Myocyte (in vitro differentiated cells): ENCODE measurements at places on chromosomes 2 and 18. TPM values are rescaled to one million over a fixed set of nuclear protein-coding genes. Genes with fewer than 3 reads are reported as not detected.
A peak's percentile ranks its signal among the peaks of the same experiment; 100 is the strongest.

GRCh38 chr18:45856531-45856930 is 31.1 kb downstream of the SIGLEC15 start:
- DNase-seq: no peak

DNA sequence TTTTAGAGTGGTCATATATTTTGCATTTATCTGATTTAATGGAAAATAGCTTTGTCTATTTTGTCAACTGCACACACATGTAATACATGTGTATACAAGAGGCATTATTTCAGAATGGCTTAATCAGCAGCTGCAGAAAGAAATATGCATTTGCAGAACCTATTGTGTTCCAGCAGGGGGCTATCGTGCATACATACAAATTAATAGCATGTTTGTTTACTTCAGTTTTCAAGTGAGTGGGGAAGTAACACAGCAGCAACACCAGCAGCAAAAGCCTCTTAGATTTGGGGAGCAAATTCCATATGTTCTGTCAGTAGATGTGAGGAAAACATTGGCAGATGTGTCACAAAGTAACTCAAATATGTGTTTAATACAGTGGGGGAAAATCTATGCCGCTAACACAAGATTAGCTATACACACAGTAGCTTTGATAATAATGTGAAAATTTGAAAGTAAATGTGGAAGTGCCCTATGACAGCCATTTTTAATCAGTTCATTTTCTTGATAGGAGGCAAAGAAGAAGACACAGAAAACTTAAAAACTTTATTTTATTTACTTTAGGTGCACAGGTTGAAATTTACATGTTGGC is 218.1 kb downstream of the WDR7 start:
- peak; percentile 56 for DNase-seq

- no peak for DNase-seq
Measured at GRCh38 chr2:39772812-39773152, 6.3 kb downstream of the THUMPD2 start.

DNA sequence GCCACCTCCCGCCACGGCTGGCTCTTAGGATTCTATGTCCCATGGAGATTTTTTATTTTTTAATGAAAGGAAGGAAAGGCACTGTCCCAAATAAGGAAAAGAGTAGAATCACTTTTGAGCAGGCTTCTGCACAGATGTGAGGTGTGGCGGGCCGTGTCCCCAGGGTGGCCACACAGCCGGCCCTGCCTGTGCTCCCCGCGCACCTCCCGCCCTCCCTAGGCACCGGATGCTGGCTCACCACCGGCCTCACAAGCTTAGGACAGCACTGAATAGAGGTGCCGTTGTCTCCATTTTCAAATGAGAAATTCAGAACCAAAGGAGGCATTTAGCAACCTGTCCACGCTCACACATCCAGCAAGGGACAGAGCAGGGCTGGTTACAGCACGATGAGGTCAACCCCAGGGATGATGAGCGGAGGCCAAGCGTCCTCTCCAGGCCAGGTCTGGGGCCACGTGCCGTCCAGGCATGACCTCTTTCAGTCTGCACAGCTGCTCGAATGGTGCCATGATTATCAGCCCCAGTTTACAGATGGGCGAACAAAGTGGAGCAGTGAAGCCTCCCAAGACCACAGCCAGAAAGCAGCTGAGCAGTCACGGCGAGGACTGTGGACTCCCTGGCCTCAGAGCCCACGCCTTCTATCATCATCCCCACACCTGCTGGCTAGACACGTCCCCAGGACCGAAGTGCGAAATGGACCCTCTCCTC is 20.7 kb upstream of the TEX51 start:
- no peak for DNase-seq

DNA sequence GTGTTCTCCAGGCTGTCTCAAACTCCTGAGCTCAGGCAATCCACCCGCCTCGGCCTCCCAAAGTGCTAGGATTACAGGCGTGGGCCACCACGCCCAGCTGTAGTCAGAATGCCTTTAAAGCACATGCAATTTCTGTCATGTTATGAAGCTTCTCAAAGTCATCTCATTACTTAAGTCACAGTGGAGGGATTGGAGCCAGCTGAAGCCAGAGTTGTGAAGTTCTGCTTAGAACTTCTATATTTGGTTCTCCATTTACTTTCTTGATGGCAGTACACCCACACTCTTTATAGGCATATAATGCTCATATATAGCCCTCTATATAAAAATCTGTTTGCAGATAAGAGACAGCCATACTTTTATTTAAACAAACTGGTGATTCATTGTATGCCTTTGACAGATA is 68.8 kb upstream of the CWC22 start:
- no peak for DNase-seq

GRCh38 chr2:150459281-150459680 is 28.2 kb downstream of the RND3 start:
- DNase-seq: no peak

DNA sequence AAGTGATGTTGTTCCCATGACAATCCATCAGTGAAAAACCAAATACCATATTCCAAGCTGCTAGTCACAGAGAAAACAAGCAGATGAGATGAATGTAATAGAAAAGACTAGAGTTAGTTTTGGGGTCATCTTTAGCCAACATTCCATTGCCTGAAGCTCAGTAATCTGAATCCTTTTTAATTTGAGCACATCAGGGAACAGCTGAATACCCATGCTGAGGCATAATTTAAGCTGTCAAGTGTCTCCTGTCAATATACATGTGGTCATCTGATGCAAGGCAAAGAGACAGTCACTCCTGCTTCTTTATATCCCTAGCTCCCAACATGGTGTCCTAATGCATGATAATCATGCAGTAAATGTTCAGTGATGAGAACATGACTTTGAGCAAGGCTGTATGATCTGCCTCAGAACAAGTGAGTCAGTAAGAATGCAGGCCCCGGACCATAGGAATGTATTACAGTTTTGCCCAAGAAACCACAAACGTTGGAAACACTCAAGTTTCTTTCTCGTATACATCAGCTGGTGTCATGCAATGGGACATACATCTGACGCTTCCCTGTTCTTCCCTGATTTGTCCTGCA is 48.0 kb downstream of the CDK15 start:
- peak; percentile 79 for DNase-seq

- peak; percentile 62 for DNase-seq
Measured at GRCh38 chr2:207163053-207163755, 2.5 kb downstream of the KLF7 start.

- peak; percentile 69 for DNase-seq
Measured at GRCh38 chr2:98334439-98335078, 11.7 kb upstream of the CNGA3 start.

GRCh38 chr18:65753520-65753919 is 2.7 kb downstream of the CDH7 start:
- DNase-seq: peak; percentile 37

DNA sequence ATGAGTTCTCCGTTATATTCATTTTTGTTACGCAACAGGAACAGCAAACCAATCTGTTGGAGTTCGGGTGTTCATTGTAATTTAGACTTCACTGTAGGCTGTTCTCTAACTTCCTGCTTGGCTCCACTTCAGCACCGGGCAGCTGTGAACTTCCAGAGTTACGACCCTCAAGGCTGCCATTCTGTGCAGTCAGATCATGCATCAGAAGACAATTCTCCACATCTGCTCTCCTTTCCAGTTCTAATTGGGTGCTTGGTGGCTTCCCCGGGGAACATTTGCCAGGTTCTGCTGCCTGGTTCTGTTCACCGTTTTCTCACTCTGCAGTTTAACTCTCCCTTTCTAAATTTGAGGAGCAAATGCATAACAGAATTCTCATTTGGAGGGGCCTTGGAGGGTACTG is 237.7 kb downstream of the NYAP2 start:
- peak; percentile 17 for DNase-seq

GRCh38 chr2:152046940-152047339 is 51.9 kb downstream of the CACNB4 start:
- DNase-seq: no peak

DNA sequence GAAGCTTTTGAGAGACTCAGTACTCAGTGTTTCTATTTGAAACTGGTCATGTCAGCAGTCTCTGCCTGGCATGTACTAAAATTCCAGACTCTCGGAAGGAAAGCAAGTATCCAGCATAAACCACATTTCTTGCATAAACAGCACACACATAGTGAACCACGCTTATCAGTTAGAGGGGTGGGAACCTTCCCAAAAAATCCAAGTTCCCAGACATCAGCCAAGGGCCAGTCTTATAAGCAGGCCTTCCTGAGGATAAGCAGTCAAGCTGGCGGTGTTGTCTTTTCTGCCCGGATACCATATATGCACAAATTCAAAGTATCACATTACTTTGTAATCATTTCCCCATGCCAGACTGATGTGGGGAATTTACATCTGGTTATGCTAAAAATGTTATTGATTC is 73.6 kb downstream of the ST6GAL2 start:
- DNase-seq: no peak

DNA sequence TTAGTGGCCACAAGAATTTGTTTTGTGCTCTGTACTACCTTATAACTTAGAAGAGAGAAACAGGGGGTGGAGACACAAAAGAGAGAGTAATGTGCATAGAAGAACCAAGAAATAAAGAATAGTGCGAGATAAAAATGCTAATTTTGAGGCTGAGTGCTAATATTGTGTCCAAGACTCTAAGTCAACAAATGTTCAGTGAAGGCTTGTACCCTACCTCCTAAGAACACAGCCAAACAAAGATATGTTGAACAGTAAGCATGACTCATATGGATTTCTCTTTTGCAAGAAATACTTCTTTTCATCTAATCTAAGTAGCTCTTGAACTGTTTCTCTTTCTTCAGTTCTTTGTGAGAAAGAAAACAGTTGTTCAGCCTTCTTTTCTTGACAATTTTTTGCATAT is 45.2 kb downstream of the GAREM1 start:
- no peak for DNase-seq

DNA sequence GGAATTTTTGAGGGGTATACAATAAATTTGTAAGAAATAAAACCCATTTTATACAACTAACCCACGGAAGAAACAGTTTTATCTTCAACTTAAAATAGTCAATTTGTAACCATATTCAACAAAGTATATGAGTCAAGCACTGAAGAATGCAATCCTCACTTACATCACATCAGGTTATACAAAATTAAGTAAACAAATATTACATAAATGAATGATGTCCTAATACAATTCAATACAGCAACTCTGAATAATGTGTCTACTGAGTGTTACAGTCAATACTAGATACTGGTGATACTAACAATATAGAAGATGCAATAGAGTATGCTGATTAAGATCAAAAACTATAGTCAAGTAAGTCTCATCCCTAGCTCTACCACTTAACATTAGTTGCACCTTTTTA is 58.6 kb downstream of the FANCL start:
- no peak for DNase-seq

GRCh38 chr2:192162392-192163042 is 32.2 kb downstream of the TMEFF2 start:
- DNase-seq: peak; percentile 85

DNA sequence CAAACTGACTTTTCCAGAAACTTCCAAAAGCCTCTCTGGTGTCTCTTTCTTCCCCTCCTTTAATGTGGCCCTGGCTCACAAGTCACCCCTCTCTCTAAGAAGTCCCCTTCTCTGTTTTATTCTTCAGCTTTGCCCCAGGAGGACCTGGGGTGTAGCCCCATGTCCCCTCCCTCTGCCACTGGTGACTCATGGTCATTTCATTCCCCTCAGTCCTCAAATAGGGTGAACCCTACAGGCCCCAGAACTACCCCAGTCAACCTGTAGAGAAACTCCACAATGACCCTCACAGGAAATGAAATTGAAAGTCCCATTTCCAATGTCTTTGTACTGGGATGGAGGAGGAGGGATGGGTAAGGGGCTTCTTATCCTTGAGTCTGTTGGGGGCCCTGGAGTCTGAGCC is 6.2 kb upstream of the SPEG start:
- peak; percentile 56 for DNase-seq

GRCh38 chr2:82795446-82795845 is 1663.6 kb downstream of the SUCLG1 start:
- peak; percentile 62 for DNase-seq

DNA sequence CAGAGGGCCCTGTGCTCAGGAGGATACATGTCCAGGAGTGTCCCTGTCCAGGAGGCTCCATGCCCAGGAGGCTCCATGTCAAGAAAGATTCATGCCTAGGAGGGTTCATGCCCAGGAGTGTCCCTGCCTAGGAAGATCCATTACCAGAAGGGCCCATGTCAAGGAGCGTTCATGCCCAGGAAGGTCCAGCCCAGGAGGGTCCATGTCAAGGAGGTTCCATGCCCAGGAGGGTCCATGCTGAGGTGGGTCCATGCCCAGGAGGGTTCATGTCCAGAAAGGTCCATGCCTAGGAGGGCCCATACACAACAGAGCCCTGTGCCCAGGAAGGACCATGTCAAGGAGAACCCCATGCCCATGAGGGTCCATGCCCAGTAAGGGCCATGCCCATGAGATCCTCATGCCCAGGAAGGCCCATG is 7.0 kb downstream of the GPR35 start:
- DNase-seq: no peak

- no peak for DNase-seq
Measured at GRCh38 chr2:45696708-45697107, 45.2 kb downstream of the PRKCE start.

DNA sequence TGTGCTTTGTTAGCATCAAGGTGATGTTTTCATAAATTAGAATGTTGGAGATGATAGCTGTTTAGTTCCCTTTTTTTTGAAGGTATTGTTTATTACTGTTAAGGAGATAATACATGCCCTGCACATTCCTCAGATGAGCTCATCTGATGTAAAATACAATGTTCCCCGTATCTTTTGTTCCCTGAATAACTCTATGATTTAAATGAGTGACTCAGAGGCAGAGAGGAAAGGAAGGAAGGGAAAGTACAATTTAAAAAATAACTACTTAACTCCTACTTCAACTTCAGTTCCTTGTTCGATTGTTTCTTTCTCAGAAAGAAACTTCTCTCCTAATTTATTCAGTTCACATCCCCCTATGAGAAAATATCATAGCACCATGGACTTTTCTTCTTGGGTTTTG is 208.7 kb downstream of the KCNE4 start:
- peak; percentile 18 for DNase-seq

- DNase-seq: peak; percentile 16
Measured at GRCh38 chr2:225041207-225041850, 939 bp downstream of the DOCK10 start.

Gene ZC3H8
- 7.9 and 13.3 TPM in 2 replicates for total RNA-seq

Gene CDK5R2
- 0.45 and 0.47 TPM in 2 replicates for total RNA-seq

Gene GREB1L
- total RNA-seq: 8.0 and 8.8 TPM in 2 replicates

Gene ERMN
- total RNA-seq: 0.62 and 0.78 TPM in 2 replicates

Gene SERPINB10
- not detected in 2 replicates for total RNA-seq

Gene LYPD1
- 0.64 TPM in 1 of 2 replicates, not detected in the other for total RNA-seq

Gene KCNG3
- total RNA-seq: not detected in 2 replicates

Gene UGT1A7
- total RNA-seq: not detected in 2 replicates

Gene RBM43
- 4.8 and 8.3 TPM in 2 replicates for total RNA-seq

Gene ANKRD62
- not detected in 2 replicates for total RNA-seq

Gene HNRNPA3
- 29.2 and 29.6 TPM in 2 replicates for total RNA-seq

Gene LOXHD1
- not detected in 2 replicates for total RNA-seq

Gene SLC5A7
- total RNA-seq: not detected in 2 replicates
